Left lobe of liver (tissue), 2 donors: ENCODE measurements at places on chromosomes 6 and 20.

DNA sequence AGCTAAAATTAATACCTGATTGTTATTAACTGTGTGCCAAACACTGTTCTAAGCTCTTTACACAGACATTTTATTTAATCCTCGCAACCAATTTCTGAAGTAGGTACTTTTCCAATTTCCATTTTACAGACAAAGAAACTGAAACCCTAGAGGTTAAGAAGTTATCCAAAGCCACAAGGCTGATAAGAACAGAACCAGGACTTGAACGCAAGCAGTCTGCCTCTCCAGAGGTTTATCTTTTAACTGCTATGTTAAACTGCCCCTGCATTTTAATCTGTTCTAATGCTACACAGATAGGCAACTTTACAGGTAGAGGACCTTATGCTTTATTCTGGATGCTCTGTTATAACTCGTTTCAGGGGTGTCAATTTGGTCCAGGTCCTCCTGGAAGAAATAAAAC is 118.2 kb downstream of the SLC16A10 start:
- no peak for DNase-seq

GRCh38 chr20:16729565-16730460 is at the start of gene SNRPB2:
SNRPB2 (plus strand) TSS chr20:16730026; CDS start chr20:16731703, 1,677 bp downstream.
- peak; percentile 94 for DNase-seq

GRCh38 chr6:5679691-5680090 is 327.0 kb downstream of the NRN1 start:
- DNase-seq, result no peak

GRCh38 chr6:126261792-126262421 is 78.0 kb upstream of the CENPW start:
- no peak for DNase-seq

DNA sequence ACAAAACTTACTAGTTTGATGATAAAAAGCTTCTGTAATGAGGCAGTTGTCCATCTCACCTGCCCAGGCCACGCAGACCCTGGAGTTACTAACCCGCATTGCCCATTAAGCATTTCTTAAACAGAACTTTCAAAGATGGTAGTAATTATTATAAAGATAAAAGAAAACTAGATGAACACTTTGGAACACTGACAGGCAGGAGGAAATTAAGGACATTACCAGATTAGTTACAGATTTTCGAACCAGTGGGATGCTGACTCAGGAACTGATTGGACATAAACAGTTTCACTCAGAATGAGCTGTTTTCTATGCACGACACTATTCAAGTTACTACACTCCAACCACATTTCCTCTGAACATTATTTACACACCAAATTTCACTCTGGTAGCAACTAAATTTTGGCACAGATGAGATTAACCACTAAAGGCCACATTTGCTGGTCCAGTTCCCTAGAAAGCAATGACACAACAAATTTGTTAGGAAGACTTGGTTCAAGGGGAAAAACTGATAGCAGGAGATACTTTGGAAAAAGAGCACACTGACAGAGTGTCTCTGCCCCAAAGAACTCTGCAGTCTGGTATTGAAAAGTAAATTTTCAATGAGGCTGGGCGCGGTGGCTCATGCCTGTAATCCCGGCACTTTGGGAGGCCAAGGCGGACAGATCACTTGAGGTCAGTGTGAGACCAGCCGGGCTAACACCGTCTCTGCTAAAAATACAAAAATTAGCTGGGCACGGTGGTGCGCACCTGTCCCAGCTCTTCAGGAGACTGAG is 3.0 kb downstream of the ROMO1 start:
- peak; percentile 38 for DNase-seq

GRCh38 chr6:79574630-79575225 is 37.5 kb upstream of the LCA5 start:
- DNase-seq, result no peak

DNA sequence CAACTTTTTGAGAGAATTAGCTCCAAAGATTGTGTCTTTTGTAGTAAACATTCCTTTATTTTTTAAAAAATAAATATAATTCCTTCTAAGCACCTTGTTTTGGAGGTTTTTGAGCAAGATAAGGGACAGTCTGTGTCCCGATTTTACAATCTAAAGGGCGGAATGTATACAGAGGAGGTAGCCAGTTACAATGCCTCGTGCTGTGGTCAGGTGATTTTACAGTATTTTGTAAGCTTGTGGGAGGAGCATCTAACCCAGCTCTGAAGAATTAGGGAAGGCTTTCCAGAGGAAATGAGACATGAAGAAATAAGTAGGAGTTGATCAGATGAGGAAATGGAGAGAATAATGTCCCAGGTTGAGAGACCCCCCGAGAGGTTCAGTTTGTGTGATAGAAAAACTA is 1.3 kb downstream of the HINT3 start:
- no peak for DNase-seq

DNA sequence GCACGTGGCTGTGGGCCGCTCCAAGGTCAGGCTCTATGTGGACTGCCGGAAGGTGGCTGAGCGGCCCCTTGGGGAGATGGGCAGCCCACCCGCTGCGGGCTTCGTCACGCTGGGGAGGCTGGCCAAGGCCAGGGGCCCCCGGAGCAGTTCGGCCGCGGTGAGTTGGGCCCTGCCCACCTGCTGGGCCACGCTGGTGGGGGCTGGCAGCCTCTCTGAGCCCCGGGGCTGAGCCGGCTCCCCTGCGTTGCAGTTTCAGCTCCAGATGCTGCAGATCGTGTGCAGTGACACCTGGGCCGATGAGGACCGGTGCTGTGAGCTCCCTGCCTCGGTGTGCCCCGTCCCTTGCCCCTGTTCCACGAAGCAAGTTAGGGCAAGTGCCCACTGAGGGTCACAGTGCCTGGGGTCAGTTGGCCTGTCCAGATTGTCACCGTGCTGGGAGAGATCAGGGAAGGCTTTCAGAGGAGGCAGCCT is 27.1 kb downstream of the COL20A1 start:
- no peak for DNase-seq

DNA sequence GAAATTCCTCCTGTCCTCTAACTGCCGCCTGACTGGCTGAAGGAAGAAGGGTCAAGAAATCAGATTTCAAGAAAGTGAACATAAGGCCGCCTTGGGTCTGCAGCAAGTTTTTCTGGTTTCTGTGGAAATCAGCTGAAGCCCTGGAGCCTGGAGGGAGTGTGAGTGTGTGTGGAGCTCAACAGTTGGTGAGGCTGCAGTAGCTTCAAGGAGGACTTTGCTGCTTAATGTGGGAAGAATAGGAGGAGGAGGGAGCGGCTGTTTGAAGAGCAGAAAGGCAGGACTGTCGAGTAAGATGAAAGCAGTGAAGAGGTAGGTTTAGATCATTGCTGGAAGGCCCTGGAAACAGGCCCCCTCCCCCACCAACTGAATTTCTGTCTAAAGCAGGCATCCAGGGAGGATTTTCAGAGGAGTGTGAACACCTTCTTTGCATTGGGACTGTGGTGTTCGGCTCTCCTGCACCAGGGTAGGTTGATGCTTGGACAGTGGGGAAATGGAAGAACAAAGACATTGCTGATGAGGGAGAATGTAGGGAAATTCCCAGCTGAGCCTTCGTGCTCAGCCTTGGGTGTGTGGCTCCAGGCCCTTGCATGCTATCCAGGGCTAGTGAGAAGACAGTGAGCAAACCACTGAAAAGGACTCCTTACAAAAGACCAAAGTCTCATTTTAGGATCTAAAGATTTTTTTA is 79.5 kb upstream of the VSTM2L start:
- DNase-seq, result no peak

GRCh38 chr20:23186808-23187207 is 100.7 kb upstream of the CD93 start:
- DNase-seq, result no peak

- DNase-seq, result no peak
These were observed 15.9 kb downstream of the PNPLA1 start for GRCh38 chr6:36285797-36286196.

DNA sequence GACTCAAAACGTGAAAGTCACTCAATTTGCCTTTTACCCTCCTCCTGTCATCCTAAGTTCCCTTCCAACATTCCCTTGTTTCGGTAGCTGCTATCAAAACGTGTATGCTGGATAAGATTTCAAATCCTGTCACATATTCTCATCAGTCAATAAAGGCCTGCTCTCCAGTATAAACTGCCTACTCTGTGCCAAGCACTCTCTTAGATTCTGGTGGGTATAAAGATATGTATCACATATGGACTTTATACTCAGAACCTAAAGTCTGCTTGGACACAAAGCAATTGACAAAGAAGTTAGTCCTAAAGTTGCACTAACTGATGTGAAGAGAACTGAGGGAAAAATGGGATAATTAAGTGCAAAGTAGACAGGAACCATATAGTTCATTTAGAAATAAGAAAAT is 476.6 kb upstream of the MARCKS start:
- DNase-seq, result no peak

- DNase-seq, result no peak
These were observed 6.6 kb upstream of the PHIP start for GRCh38 chr6:79084693-79085092.

DNA sequence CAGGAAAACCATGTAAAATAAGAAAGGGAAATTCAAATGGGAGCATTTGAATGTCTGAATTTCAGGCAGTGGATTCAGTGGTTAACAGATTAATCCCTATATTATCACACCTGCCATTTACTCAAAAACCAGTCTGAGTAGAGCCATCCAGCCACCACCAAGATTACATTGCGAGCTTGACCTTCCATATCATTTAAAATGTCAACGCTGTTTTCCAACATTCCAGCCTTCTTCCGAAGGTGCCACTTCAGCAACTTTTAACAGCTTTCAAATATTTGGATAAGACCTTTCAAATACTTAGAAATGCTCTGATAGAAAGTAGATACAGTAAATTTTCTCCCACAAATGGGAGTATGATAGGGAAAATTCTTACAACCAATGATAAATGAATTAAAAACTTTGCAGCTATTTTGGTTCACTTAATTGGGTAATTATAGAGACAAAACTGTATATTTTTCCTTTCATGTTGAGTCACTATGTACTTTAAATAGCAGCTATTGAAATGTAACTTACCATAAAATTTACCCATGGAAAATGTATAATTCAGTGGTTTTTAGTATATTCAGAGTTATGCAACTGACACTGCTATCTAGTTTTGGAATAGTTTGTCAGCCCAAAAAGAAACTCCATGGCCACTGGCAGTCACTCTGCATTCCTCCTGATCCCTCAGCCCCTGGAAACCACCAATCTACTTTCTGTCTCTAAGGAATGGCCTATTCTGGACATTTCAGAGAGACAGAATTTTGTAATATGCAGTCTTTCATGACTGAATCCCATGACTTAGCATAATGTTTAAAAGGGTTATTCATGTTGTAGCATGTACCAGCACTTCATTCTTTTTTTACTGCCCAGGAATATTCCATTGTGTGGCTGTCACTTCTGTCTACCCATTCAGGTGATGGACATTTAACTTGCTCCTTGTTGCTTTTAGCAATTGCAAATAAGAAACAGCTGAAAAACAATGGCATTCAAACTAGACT is 21.5 kb downstream of the EZR start:
- no peak for DNase-seq

- DNase-seq, result no peak
These were observed 52.0 kb upstream of the GATA5 start for GRCh38 chr20:62527781-62528180.

- DNase-seq, result no peak
These were observed 12.9 kb upstream of the EFCAB8 start for GRCh38 chr20:32845786-32846185.

GRCh38 chr20:52230409-52230808 is 38.8 kb upstream of the ZFP64 start:
- DNase-seq, result no peak

DNA sequence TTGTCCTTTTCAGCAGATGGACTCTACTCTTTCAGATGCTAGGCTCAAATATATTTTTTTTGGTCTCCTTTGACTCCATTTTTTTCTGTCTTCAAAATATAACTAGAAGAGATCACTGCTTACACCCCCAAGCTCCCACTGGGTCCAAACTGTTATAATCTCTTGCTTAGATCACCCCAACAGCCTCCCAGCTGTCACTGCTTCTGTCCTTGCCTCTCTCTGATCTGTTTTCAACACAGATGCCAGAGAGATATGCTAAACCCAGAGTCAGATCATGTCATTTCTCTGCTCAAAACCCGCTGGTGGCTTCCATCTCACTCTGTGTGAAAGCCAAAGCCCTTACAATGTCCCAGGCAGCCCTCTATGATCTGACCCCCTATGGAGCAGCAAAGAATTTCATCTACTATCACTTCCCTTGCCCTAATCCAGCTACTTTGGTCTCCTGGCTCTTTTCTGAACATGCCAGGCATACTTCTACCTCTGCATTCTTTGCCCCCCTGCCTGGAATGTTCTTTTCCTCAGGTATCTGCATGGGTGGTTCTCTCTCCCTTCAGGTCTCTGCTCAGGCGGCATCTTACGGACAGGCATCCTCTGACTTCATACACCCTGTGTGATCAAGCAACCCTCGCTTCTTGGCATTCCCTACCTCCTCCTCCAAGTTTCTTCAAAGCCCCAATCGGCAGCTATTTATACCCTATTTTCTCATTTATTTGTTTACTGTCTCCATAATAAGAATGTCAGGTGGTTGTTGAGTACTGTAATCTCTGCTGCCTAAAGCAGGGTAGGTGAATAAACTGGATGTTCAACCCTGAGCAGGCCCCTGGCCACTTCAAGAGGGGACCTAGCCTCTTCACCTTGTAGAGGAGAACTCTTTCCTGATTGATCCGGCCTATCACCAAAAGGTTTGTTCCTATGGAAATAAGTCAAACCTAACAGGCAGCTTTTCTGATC is 43.6 kb upstream of the SLC4A11 start:
- no peak for DNase-seq

DNA sequence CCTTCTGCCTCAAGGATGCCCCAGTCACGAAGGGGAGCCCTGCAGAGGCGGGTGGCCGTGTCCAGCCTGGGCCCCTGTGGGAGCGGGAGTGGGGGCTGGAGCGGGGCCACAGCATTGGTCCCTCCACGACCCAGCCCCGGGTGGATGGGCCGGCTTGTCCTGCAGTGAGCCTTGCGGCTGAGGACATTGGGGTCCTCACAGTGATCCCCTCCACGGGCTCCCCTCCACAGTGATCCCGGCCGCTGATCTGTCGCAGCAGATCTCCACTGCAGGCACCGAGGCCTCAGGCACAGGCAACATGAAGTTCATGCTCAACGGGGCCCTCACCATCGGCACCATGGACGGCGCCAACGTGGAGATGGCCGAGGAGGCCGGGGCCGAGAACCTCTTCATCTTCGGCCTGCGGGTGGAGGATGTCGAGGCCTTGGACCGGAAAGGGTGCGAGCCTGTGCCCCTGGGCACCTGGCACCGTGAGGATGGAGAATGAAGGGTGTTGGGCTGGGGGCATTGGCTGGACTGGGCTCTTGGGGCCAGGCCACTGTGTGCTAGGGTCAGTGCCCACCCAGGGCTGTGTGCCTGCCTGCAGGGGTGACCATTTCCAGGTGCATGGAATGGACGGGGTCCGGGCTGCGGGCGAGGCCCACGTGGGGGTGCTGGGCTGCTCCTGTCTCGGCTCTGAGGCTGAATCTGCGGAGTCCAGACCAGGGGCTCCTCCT is 44.4 kb downstream of the PYGB start:
- DNase-seq, result no peak

DNA sequence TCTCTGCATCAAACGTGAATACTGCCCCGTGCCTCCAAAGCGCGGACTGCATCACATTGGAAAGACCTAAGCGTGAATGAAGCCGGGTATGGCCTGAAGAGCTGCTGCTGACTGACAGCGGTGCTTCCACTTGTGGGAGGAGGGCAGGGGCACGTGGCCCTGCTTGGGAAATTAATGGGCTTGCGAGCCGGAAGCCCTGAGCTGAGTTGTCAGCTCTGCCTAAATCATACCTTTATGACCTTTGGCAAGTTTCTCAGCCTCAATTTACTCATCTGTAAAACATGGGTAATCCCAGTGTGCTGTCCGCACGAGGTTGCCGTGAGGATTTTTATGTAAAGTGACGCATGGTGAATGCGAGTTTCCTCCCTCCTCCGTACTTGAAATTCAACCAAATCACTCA is 67.0 kb upstream of the FOXQ1 start:
- DNase-seq, result no peak

- no peak for DNase-seq
These were observed 375.6 kb downstream of the ZFAND3 start for GRCh38 chr6:38195113-38195635.

GRCh38 chr6:36071281-36071680 is 43.7 kb downstream of the MAPK14 start:
- DNase-seq, result no peak
